ENCODE measurements at places on chromosomes 11 and 22. TPM values are rescaled to one million over a fixed set of nuclear protein-coding genes. Genes with fewer than 3 reads are reported as not detected.

The ZP1 gene
- total RNA-seq, result 0.16 TPM

The C11orf52 gene
- not detected for total RNA-seq

DNA sequence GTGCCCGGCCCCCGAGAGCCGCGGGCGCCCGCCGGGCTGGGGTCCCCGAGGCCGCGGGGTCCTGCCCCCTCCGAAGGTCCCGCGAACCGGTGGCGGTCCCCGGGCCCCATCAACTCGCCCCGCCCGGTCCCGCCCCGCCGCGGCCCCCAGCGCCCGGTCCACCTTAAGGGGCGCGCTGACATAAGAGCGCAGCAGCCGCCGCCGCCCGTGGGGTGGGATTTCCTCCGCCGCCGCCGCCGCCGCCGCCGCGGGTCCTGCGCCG is at the start of gene ZDHHC8:
Gene ZDHHC8 (plus strand): TSS at position 208 of the 262 bp plus-strand sequence. CDS start 144 bp downstream, outside the sequence.
- peak; percentile 59 for ATAC-seq

The BACE1-AS gene
- total RNA-seq, result 3.5 TPM

DNA sequence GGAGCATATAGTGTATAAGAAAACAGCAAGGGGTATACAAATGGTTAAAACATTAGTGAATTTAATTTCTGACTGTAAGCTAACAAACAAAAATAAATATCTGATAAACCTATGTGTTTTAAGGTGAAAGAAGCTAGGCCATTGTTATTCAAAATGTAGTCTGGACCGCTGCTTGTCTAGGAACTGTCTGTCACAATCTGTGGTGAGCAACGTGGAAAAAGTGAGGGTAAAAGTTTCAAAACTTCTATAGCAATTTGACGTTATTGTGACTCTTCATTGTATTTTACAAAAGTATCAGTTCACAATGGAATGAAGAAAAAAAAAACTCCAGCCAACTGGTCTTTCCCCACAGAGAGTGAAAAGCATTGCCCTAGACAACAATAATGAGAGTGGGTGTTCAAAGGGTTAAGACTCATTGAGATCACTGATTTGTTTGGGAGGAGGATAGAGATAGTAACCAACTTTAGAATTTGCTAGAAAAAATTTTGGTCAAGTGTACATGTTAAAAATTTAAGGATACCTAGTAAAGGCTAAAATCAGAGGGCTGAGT is 79.1 kb downstream of the UVRAG start:
- peak; percentile 80 for ATAC-seq

DNA sequence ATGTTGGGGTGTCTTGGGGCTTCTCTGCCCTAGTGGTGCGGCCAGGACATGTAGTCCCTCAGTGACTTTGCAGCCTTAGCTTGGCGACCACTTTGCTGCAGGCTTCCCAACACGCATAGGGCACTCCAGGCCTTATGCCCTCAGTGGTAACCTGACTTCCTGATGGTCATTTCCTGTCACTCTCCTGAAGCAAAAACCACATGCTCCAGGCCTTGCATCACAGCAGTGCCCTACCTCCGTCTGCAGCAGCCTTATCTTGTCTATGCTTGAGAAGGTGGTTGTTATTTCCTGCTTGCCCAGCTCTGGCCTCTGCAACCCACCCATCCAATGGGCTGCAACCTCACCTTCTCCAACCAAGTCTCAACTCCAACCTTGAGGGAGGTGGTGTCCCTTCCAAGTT is 33.4 kb upstream of the PISD start:
- no peak for ATAC-seq

DNA sequence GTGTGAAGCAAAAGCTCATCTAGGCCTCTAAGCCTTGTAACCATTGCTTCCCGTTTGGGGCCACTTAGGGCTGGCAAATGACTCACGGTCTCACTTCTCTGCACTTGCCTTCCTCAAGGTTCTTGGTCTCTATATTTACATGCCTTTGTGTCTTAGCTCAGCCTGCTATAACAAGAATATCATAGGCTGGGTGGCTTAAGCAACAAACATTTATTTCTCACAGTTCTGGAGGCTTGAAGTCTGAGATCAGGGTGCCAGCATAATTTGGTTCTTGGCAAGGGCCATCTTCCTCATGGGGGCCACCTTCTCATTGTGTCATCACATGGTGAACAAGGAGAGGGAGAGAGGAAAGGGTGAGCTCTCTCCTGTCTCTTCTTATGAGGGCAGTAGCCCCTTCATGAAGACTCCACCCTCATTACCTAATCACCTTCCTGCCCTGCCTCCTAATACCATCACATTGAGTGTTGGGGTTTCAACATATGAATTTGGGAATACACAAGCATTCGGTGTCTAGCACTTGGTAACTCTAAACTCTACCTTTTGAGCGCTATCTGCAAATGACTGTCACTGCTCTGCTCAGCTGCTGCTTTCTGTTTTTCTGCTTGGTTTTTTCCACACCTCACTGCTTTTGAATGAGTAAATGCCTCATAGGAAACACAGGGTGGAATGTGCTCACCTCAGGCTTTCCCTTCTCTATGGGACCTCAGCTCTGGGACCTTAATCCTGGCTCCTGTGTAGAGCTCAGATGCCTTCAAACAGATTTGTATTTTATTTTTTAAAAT is 16.2 kb upstream of the ME3 start:
- ATAC-seq, result peak; percentile 89

DNA sequence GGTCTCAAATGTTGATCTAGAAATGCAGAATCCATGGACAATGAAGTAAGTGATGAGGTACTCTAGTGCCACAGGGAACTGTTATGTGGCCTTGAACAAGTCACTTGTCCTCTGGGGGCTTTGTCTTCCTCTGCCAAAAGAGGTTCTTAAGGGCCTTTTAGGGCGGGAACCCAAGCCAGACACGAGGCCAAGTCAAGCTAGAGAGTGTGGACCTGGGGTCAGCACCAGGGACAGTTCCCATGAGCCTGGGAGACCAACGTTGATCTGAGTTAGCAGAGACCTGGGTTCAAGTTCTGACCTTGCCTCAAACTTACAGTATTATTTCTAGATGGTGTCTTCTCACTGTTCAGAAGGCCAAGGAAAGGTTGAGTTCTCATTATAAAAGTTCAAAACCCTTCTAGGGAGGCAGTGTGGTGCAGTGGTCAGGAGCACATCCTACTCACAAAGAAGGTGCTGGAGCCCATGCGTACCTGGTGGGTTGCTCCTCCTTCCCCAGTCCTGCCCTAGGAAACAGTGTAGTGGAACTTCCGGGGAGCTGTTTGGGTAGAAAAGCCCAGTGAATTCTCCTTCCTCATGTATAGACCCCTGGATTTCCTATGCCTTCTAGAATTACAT is 121.5 kb downstream of the CHST1 start:
- no peak for ATAC-seq

GRCh38 chr11:1920128-1920908 is 815 bp downstream of the TNNT3 start:
- no peak for ATAC-seq

DNA sequence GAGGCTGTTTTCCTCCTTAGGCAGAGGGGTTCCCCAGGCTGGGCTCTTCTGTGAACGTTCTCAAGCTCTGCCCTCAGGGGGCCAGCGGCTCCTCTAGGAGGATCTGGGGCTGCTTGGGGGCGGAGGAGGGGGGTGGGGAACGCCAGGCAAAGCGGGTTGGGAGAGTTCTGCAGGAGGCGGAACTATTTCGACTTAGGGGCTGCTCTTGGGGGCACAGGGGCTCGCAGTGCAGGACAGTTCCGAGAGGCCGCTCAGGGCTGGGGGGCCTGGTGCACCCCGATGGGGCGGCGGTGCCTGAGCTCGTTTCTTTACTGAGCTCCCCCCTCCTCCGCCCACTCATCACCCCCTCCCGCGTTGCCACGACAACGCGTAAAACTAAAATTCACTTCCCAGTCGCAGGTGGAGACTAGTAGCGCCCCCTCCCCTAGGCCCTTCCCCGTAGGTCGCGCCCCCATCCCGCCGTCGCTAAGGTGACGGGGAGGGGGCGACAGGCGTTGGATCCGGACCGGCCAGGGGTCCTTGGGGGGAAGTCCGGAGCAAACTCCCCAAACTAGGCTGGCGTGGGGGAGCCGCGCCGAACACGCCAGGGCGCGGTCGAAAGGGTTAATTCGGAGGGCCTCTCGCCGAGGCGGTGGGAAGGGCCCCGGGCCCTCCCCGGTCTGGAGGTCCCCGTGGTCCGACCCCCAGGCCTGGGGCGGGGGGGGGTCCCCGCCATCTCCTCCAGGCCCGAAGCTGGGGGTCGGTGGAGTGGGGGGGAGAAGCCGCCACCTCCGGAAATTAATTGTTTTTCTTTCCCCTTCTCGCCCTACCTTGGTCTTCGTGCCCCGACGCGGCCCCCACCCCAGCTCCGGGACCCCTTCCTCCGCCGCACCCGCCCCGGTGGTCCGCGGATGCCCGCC is 857 bp downstream of the SHANK3 start:
- ATAC-seq, result no peak

GRCh38 chr11:17607083-17607429 is 60.0 kb downstream of the OTOG start:
- ATAC-seq, result no peak

The TCN1 gene
- total RNA-seq, result not detected

The MUC5AC gene
- total RNA-seq, result not detected

- no peak for ATAC-seq
These were observed 227.5 kb downstream of the ADAMTS15 start for GRCh38 chr11:130675917-130676316.

DNA sequence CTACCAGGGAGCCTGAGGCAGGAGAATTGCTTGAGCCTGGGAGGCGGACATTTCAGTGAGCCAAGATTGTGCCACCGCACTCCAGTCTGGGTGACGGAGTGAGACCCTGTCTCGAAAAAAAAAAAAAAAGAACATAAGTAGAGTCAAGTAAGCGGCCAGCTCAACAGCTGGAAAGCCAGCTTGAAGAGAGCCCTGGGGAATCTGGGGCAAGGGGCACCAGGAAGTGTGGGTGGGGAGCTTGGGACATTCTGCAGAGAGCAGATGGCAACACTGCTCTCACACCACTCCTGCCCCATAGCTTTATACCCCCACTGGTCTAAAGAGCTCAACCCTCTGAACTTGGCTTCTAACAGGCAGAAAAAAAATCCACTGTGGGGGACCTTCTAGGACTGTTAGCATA is 505.6 kb downstream of the BUD13 start:
- no peak for ATAC-seq

The OR9G4 gene
- not detected for total RNA-seq

DNA sequence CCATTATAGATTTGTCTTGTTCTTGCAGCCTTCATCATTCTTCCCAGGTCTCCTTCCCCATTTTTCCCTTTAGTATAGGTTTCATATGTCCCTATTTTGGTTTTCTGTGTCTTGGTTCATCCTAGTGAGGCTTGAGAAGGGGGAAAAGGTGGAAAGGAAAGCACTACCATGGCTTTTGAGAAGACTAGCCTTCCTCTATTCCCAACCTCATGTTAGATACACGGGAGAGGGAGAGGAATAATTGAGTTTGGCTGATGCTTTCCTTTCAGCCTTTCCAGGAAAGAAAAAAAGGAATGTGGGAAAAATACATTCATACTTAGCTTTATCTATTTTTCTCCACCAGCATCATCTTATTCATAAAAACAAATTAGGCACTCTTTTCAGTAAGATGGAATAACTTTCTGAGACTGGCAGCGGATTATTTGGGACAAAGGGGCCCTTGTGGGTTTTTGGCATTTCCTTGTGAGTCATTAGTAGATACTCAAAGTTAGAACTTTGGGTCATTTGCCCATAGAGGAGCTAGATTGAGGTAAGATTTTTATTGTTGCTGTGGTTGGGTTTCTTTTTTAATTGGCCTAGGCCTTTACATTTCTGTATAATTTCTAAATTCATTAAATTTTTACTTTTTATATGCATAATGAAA is 23.8 kb downstream of the CAPRIN1 start:
- peak; percentile 49 for ATAC-seq

DNA sequence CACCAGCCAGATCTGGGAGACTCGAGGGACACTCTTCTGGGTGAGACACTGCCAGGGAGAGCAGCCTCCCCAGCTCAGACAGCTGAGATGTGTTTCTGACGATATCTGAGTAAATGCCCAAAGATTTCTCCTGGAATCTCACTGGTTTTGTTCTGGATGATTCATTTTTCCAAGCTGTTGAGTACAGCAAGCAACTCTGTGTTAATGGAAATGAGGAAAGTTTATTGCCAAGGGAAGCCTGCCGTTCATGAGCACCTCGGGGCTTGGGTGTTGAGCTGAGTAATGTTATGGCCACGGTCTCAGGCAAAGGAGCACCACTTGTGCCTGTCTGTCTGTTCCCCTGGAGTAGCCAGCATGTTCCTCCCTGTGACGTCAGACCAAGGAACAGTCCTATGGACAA is 1132.4 kb downstream of the BRD1 start:
- no peak for ATAC-seq

DNA sequence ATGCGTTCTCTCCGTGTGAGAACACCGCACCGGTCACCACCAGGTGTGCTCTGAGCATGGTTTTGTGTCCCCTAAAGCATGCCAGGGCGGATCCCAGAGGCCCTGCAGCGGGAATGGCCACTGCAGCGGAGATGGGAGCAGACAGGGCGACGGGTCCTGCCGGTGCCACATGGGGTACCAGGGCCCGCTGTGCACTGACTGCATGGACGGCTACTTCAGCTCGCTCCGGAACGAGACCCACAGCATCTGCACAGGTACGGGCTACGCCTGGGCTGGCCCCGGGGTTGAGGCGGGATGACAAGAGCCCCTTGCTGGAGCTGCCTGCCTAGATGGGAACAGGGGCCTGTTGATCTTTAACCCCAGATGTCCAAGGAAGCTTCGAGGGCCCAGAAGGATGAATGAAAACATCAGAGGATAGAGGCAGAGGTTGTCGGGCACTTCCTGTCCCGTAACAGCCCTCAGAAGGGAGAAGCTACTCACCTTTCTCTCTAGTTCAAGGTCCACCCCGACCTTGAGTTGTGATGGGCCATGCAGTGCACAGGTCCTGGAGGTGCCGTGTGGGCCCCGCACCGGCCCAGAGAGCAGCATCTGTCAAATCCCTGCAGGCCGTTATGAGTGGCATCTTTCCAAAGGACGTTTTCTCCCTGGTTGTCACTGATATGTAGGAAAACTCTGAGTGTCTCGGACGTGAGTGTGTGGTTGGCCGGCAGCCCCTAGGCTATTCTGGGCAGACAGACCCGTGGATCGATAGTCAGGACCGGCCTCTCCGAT is 3.3 kb downstream of the CRELD2 start:
- ATAC-seq, result no peak

The OR8A1 gene
- total RNA-seq, result not detected

DNA sequence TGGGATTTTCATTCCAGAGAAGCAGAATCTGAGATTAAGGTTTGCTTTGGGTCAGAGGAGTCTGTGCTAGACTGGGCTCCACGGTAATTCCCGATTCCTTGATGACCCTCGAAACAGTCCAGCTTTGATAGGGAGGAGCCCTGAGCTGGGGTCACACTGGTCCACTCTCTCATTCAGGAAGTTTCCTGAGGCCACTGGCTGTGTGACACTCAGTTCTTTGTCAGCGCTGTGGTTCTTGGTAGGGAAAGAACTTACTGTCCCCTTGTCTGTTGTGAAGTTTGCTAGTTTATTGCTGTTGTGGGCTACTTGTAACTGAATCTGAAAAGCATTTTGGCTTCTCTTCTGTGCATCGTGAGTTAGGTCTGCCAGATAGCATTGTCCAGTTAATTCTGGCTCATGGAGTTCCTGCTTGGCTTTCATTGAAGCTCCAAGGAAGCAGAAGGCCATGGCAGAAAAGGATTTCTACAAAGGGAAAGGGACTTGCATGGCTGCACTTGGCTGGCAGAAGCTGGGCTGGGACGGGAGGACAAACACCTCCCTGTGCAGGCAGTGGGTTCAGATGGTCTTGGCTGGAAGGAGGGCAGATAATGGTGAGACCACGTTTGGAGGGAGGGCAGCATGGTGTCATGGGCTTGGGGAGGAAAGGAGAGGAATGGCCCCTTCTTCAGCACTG is 23.3 kb downstream of the BCR start:
- ATAC-seq, result no peak

The CD6 gene
- total RNA-seq, result 254 TPM

GRCh38 chr11:16596231-16596630 is 142.2 kb upstream of the C11orf58 start:
- no peak for ATAC-seq

The RNASEH2C gene
- total RNA-seq, result 92.9 TPM

The DEUP1 gene
- total RNA-seq, result not detected

The APBB1 gene
- total RNA-seq, result 46.1 TPM

Measured in activated T-helper 17 cell treated with anti-CD3 and anti-CD28 coated beads, Interleukin-2, amount 50 U/mL, for 72 hours (primary cell).